Femur (tissue), 1 donor: ENCODE measurements at places on chromosomes 16 and 17.

GRCh38 chr16:87064731-87065445 is 252.3 kb downstream of the C16orf95 start:
- DNase-seq = no peak

- DNase-seq = no peak
Observed at GRCh38 chr16:48335961-48336360, 49.3 kb downstream of the SIAH1 start.

- DNase-seq = no peak
Observed at GRCh38 chr17:14622615-14623101, 321.8 kb downstream of the HS3ST3B1 start.

- no peak for DNase-seq
Observed at GRCh38 chr16:69476920-69477443, 52.6 kb downstream of the CYB5B start.

DNA sequence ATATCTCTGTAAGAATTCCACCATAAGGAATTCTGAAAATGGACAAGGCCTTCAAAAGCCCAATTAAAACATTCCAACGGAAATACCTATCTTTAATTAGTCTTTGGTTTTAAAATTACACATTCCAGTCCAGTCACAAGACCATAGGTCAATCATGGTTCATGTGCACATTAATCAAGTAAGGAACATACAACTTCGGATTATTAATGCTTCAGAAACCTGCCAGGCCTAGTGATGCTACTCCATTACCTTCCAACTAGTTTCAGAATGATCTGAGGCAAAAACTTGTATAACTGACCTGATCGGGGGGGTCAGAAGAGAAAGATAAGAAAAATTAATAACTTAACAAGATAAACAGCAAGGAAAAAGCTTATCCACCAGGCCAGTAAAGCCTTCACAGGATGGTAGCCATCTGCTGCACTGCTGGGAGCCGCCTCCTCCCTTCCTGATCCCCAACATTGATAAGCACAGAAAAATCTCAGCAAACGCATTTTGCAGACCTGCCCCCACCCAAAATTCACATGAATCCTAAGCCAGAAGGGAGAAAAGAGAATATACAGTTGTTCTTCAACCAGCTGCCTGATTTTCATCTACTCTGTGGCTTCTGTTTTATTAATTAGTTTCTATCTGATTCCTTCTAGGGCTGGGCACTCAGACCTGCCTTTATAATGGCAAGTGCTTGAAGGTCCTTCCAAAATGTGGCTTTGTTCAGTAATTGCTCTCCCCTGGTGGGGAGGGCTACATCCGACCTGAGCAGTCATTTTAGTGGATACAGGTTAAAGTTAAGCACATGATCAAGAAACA is 6.0 kb downstream of the SDR42E1 start:
- no peak for DNase-seq

DNA sequence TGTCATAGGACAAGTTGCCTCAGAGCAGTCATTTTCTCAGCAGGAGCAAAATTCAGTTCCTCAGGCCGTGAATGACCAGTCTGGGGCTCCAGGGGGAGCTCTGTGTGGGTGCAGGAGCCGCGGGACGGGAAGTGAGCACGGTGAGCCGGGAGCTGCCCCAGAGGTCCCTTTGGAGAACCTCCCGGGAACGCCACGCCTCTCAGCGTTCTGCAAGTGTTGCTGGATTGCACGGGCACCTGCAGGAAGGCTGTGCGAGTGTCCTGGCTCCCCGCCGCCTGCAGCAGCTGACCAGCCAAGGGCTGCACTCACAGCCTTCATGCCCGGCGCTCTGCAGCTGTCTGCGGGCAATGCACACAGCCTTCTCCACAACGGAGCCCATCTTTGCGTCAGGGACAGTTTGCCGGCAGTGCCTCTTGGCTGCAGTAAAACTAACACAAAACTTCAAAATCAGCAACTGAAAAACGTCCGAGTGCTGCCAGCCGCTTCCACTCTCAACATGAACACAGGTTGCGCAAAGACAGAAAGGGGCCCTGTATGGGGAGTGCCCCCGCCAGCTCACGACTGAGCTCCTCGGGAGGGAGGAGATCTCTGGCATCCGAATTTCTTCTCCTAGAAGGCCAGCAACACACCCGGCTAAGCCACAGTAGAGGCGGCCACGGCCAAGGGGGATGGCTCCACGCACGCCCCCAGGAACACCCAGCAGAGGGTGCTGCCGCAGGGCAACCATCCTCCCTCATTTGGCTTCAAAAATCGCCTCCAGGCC is 16.0 kb downstream of the NDUFAF8 start:
- peak; percentile 85 for DNase-seq

DNA sequence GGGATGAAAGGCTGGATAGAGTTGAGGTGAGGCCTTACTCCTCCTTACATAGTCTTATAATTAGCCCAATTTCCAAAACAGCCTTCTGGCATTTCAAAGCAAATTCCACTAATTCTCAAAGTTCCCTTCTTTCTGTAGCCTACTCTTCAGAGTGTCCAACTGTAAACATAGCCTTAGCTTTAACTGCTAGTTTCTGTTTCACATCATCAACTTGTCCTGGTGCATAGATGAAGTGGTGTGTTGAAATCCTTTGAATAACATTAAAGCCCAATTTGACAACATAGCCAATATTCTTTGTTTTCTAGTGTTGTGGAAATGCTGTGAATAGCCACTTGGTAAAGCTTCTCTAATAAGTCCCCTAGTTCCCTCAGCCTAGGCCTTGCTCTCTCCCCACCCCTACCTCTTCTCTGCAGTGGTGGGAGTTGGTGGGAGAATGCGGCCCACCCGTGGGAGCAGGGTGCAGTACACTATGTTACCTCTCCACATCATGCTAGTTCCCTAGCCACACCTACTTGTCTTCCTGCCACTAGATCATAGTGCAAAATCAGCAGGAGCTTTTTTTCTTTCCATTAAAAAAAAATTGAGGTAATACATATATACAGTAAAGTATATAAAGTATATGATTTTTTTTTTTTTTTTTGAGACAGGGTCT is 127.0 kb upstream of the HAS3 start:
- DNase-seq = no peak

- DNase-seq = no peak
Observed at GRCh38 chr17:47363171-47363570, 39.4 kb downstream of the EFCAB13 start.

DNA sequence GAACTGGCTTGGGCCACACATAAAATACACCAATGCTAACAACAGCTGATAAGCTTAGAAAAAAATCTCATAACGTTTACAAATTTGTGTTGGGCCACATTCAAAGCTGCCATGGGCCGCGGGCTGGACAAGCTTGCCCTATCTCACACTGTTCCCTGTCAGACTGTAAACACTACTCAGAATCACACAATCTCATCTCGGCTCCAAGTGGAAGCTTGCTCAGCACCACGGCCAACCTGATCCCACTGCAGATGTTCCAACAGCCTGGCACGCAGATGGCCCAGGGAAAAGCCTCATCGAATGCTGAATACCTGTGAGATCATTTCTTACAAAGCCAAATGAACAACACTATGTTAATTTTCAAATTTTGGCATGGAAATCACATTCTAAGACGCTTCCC is 125.8 kb downstream of the ANKRD11 start:
- no peak for DNase-seq

DNA sequence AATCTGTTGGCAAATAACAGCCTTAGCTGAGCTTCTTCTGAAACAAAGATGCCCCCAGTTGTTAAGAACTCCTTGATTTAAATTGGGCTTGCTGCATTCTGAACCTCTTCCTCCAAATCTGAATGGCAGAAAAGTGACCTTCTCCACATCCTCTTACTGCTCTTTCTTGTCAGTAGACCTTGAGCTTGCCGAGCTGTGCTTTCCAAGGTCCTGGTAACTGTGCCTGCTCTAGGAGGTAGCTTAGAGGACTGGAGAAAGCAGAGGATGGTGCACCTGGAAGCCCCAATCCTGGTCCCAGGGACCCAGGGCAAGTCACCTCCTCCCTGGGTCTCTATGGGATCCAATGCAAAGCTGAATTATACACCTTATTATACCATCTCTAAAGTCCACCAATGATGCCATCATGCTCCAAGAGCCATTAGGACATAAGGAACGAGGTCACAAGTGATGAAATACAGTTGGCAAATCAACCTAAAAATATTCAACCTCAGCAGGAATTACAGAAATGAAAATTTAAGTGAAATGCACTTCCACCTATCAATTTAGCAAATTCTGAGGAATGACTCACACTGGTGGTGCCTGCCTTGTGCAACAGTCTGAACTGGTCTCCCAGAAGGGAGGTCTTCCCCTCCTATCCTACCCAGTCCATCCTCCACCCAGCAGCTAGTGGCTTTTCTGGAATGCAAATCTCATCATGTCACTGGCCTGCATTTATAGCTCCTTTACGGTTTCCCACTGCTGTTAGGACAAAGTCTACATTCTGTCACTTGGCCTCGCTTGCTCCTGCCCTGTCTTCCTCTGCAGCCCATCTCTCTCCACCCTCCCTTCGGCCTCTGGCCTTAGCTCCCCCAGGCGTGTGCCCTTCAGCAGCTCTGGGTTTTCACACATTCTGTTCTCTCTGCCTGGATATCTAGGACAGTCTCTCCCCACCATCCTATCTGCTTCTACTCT is 36.6 kb downstream of the TOM1L2 start:
- no peak for DNase-seq

DNA sequence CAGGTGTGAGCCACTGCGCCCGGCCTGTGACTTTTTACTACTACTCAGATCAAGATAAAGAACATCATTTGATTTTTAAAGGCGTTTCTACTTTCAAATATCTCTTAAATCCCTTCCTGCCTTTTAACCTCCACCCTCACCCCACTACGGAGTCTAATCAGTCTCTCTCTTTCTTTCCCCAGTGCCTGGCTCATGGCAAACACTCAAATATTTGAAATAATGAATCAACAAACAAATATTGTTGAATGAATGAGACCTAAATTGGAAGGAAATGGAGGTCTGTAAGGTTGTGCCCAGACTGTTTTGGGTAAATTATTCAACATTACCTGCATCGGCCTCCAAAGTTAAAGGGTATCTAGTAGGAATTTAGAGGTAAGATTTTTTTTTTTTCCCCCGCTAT is 14.7 kb downstream of the COPZ2 start:
- DNase-seq = no peak
